ENCODE measurements at places on chromosomes 4 and X.

- DNase-seq, result no peak
Observed at GRCh38 chrX:72532366-72532765, 40.3 kb downstream of the HDAC8 start.

- no peak for DNase-seq
Observed at GRCh38 chrX:63475200-63475599, 124.1 kb upstream of the SPIN4 start.

DNA sequence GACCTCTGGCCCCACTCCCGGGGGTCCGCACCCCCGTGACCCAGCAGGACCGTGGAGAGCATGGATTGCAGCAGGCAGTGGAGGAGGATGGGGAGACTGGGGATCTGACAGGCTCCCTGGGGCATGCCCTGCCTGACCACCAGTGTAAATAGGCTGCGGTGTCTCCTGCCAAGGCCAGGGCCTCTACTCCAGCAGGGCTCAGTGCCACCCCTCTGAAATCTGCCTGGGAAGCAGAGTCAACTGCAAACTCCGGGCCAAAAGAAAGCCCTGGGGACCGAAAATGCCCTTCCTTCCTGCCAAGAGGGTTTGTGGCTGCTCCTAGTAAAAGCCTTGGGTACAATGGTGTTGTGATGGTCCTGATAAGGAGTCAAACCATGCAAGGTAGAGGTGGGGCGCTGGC is 6.4 kb downstream of the ADRA2C start:
- DNase-seq, result no peak

DNA sequence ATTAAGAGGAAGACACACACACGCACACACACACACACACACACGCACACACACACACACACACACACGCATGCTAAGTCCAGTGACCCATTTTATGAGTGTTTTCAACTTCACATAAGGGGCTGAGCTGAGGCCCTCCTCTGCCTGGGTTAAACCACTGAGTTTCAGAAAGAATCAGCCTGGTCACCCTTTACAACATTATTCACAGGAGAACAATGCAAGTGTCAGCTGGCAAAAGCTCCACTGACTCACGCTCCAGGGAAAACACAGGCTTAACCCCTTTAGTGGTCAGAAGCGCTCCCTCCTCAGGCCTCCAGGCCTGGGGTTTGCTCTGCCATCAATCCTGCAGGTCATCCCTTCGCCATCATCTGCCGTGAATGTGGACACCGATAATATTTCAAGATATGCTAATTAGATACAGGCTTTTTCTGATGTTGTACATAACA is 46.9 kb downstream of the ACOX3 start:
- peak; percentile 96 for DNase-seq

GRCh38 chr4:153090181-153090580 is 114.1 kb upstream of the TRIM2 start:
- no peak for DNase-seq

GRCh38 chr4:83866834-83867621 is 331.1 kb downstream of the GPAT3 start:
- no peak for DNase-seq

Data from BJ (cell line).